ENCODE measurements at places on chromosomes 6 and 20. TPM values are rescaled to one million over a fixed set of nuclear protein-coding genes. Genes with fewer than 3 reads are reported as not detected.
A peak's percentile ranks its signal among the peaks of the same experiment; 100 is the strongest.

DNA sequence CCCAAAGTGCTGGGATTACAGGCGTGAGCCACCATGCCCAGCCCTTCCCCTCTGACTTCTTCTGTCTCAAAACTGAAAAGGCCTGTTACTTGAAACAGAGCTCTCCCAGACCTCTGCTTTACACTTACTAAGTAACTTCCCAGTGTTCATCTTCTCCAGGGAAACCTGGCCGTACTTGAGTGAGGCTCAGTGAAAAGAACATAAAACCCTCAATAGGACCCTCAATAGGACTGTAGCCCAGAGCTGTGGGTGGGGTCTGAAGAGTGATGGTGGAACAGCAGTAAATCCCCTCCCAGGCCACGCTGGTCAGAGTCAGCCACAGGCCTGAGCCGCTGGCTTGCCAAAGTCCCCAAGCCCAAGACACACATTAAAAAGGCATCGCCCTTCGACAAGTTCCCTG is 145.4 kb downstream of the NFATC2 start:
- DNase-seq, result no peak

Gene OPN5
- total RNA-seq, result not detected

DNA sequence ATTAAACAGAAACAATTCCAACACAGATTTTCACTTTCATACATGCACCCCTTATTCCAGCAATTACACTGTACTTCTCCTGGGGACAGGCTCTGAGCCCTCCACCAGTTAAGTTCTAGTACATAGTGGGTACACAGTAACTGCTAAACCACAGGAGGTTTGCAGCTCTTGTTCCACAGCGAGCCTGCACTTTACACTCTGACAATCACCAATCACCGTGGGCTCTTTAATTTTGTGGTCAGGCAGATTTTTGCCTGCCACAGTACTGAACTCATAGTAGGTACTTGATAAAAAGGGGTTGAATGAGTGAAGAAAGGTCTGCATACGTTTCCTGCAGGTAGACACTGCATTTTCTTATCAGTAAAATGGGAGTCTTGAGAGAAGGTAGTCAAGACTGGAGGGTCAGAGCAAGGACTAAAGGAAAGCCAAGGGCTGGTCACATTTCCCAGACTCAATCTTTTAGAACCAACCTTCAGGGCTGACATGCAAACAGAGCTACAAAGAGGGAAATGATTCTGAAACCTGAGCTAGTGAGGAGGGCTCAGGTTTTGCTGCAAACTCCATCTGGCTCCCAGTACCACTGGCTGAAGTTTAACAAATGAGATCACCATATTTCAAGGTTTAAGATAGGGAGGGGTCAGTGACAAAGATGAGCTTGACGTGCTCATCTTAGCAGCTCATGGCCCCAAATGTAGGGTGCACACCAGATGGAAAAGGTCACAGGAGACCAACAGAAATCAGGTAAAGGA is 404.6 kb downstream of the BTBD9 start:
- DNase-seq, result no peak

DNA sequence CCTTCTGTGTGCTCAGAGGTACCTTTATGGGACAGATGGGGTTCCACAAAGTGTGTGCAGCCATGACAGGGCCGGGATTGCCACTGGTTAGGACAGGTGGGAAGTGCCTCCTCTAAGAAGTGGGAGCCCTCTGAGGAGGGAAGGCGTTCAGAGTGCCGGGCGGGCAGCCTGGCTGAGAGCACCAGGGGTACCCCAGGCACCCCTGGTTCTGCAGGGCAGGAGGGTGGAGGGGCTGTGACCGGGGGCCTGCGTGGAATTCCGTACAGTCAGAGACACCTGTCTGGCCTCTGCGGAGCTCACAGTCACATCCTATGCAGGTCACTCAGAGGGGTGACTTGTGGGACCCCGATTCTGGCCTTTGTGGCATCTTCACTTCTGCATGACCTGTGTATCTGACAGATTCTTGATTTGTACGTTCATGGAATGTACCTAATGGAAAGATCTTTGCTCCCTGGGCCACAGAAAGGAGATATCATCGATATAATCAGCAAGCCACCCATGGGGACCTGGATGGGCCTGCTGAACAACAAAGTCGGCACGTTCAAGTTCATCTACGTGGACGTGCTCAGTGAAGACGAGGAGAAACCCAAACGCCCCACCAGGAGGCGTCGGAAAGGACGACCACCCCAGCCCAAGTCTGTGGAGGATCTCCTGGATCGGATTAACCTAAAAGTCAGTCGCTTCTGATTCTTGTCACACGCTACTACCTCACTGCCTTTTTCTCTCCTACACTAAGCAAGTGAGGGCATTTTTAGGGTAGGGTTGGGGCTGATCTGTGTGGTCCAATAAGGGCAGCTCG is 190.9 kb downstream of the SASH1 start:
- DNase-seq, result no peak

DNA sequence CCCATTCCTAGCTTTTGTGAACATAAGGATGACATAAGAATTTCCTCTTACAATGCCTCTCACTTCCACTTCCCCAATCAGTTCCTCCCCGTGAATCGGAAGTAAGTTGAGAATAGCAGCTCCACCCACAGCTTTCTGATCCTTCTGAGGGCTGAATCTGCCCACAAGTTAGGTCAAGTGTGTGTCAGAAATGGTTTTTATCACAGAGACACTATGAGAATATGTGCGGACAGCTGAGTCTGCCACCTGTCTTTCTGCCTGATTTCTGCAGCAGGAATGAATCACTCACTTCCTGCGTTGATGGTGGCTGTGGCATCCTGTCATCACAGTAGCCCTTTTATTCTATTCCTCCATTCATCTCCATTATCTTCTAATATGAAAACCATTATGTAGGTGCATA is 70.2 kb downstream of the RIN2 start:
- peak; percentile 12 for DNase-seq

Gene TTK
- 53.8 TPM for total RNA-seq

Gene ESR1
- 0.16 TPM for total RNA-seq

DNA sequence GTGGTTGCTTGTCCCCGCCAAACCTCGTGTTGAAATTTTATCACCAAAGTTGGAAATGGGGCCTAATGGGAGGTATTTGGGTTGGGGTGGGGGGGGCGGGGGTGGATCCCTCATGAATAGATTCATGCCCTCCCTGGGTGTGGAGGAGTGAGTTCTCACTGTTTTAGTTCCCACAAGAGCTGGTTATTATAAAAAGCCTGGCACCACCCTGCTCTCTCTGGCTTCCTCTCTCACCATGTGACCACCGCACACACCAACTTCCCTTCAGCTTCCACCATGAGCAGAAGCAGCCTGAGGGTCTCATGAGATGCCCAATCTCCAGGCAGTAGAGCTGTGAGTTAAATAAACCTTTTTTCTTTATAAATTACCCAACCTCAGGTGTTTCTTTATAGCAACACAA is 111.3 kb downstream of the PRDM1 start:
- DNase-seq, result no peak

DNA sequence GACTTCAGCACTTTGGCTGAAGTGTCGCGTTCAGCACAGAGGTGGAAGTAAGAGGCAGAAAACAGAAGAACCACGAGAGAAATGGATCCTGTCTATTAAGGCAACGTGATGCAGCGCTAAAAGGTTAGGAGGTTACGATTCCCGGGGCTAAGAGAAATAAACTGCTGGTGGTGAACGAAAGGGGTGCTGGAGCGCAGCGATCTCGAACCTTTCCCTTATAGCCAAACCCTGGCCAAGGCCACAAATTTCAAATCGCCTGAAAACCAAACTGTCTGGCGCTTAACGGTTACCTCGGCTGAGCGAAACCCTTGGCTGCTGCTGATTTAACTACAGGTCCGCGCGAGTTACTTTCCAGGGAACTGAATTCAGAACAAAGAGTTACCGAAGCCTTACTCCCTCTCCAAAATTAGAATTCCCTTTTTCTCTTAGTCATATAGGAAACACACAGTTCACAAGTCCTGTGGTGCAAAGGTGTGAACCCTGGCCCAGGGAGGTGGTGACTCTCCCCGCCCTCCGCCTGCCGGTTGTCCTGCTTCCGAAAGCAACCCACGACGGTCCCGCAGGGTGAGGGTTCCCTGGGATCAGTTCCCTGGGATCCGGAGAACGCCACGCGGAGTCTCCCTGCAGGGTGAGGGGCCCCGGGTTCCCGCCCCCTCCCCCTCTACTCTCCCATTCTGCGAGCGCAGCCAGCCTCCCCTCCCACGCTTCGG is 1.3 kb upstream of the SLC35D3 start:
- no peak for DNase-seq

DNA sequence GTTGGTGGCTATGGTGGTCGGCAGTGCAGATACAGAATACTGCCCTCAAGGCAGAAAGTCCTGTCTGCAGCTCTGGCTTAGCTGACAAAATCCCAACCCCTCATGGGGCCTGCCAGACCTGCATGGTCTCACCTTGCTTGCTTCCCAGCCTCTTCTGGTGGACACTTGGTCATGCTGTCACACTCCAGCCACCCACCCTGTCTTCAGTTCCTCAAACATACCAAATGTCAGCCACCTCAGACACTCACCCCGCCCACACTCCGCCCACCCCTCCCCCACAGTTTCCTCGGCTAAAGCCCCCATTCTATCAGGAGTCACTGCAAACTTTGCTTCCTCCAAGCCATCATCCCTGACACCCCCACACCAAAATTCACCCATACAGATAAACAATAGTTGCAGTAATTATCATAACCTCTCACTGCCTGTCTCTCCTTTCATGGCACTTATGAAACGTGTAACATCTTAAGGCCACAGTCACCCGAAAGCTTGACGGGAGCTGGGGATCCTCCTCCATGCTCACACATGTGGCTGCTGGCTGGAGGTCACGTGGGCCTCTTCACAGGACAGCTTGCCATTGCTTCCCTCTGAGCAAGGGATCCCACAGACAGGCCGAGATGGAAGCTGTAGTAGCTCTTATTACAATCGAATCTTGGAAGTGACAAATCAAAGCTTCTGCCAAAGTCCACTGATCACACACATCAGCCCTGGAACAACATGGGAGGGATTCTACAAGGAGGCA is 202.2 kb downstream of the PTPRT start:
- no peak for DNase-seq

DNA sequence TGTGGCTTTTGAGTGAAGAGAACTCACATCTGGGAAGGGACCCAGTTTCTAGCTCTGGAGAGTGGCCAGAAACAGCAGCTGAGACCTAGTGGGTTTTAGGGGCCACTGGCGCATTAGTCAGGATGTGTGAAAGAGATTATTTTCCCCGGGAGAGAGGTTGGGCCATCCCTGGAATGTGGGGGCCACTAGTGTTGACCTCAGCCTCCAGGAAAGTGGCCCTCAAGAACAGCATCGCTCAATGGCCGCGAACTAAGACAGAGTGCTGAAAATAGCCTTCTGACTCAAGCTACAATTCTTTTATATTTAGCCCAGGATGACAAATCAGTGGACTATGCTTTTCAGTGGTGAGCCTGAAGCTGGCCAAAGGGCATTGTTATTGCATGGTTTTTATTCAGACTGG is 210.4 kb upstream of the RNF24 start:
- no peak for DNase-seq
